Right ventricle myocardium inferior (tissue), 1 donor: ENCODE measurements at places on chromosomes 7 and 10. TPM values are rescaled to one million over a fixed set of nuclear protein-coding genes. Genes with fewer than 3 reads are reported as not detected.

LRRC18 gene
- total RNA-seq = not detected

FIGNL1 gene
- 3.4 TPM for total RNA-seq

CRHR2 gene
- total RNA-seq = 0.35 TPM

MALRD1 gene
- 1.1 TPM for total RNA-seq

- DNase-seq = no peak
These were observed 10.7 kb upstream of the CHST15 start for GRCh38 chr10:124104011-124104627.

GRCh38 chr7:39709029-39709428 is 85.7 kb downstream of the RALA start:
- DNase-seq = no peak

- DNase-seq = no peak
These were observed 25.9 kb downstream of the RGS10 start for GRCh38 chr10:119516381-119517234.

GRCh38 chr7:22482503-22482902 is 17.5 kb downstream of the STEAP1B start:
- no peak for DNase-seq

DNA sequence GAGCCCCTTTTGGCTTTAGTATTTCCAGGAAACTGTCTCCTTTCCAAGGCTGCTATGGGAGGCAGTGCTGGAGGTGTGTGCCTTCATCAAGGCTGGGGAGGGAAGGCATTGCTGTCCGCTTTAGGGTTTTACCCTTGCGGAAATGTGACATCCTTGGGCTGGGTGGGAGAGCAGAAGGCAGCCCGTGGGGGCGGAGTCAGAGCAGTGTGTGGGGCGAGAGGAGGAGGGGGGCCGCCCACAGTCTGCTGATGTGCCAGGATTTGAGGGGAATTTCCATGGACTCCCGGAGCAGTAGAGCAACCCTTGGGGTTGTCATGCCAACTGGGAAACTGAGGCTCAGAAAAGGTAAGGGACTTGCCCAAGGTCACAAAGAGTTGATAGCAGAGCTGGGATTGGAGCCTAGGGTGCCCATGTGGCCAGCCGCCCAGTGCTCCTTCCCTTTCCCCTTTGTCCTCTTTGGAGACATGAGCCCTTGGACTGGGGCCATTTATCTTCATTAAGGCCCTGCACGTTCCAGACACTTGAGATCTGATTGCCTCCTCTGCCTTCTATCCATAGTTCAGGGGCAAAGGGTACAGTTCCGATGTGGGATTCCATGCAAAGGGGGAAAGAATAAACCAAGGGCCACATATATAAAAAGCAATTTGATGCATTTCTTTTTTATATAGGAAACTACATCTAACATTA is 22.2 kb downstream of the TSPAN15 start:
- DNase-seq = no peak

DNA sequence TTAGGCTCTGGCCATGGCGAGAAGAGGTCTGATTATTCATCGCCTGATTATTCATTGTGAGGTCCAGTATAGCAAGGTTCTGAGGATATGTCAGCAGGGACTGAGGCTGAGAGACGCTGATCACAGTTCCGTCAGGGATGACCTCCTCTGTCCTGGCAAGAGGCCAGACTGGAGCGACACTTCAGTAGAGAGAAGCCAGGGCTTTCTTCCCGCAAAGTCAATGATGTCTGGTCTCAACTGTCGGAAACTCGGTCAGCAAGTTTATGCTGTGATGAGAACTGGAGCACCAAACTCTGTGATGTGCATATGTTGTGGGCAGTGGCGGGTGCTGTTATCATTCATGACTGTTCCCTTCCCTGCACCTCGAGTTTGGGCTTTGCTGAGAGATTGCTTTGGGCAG is 29.0 kb upstream of the GNA12 start:
- no peak for DNase-seq

DNA sequence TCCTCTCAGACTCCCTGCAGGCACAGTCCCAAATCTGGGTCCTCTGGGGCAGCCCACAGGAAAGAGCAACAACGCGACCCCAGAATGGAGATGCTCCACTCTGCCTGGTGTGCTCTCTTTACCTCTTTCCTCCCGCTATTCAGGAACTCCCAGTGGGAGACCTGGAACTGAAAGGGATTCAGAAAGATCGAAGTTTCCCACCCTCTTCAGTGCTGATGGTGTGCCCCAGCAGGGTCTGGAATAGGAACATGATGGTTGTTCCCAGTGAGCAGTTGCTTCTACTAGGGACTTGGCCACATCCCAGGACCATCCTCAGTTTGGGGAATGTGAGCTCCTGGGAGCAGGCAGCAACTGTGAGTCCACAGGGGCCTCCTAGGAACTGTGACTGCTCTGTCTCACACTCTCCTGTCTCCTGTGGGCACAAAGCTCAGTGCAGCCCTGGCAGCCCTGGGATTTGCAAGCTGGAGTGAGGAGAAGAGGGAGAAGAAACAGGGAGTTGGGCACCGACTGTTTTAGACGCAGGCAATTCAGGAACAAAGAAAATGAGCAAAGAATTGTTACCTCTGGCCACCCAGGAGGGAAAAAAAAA is 17.9 kb downstream of the OR6V1 start:
- DNase-seq = no peak

DNA sequence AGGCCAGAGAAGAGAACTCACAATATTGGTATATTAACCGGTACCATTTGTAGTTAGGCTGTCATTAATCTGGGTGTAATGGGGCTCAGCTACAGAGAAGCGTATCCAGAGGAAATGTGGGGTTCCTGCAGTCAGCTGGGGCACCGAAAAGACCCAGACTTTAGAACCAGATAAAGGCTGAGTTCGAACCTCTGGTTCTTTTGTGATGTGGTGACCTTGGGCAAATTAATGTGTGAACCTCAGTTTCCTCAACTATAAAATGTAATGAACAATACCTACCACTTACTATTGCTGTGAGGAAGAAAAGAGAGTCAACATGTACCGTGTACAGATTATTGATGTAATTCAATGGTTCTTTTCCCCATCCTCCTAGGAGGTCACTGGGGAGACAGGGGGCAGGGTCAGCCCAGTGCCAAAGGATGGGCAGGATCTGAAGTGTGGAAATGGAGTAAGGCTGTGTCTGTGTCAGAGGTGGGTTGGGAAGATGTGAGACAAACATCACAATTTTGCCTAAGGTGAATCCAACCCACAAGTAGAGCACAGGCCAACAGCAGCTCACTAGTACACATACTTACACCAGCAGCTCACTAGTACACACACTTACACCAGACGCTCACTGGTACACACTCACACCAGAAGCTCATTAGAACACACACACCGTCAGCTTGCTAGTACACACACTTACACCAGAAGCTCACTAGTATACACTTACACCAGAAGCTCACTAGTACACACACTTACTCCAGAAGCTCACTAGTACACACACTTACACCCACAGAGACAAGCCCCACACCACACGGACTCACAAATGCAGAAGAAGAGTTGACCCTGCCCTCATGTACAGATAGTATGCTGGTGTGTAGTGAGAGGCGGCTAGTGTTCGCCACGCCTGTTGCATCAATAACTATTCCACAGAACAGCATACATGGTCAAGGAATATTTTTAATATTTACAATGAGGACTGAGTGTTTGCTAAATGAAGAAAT is 28.0 kb downstream of the PRSS2 start:
- no peak for DNase-seq

DNA sequence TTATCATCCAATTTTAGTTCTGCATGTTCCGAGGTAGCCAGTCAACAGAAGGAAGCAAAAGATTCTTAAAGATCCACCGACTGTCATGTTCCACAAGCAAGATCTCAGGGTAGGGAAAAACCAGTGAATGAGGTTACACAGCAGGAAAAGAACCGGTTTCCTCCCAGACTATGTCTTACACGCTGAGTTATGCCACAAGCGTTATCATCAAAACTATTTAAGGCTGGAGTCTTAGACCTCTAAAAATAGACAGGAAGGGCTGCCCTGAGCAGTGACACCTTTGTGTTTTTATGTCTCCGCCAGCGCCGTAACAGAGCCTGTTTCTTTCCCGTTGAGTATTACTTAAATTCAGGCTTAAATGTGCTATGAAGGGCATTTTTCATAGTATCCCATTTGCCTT is 48.3 kb downstream of the PROSER2 start:
- no peak for DNase-seq
